ENCODE measurements at places on chromosomes 1 and 21.

DNA sequence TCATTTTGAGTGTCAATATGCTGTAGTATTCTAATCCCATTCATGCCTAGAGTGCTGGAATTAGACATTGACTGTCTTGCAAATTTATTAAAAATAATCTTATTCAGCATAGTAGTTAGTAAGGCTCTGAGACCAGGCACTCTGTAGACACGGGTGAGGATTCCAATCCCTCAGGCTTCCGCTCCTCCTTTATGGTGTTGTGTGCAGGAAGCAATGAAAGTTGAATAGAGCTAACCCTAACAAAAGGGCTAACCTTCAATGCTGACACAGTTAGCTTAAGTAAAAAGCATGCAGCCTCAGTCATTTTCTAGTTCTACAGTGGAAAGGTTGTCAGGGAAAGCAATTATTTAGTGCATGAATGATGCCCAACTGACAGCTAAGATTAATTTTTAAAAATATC lies 199.6 kb upstream of the SGIP1 start:
- DNase-seq = no peak

DNA sequence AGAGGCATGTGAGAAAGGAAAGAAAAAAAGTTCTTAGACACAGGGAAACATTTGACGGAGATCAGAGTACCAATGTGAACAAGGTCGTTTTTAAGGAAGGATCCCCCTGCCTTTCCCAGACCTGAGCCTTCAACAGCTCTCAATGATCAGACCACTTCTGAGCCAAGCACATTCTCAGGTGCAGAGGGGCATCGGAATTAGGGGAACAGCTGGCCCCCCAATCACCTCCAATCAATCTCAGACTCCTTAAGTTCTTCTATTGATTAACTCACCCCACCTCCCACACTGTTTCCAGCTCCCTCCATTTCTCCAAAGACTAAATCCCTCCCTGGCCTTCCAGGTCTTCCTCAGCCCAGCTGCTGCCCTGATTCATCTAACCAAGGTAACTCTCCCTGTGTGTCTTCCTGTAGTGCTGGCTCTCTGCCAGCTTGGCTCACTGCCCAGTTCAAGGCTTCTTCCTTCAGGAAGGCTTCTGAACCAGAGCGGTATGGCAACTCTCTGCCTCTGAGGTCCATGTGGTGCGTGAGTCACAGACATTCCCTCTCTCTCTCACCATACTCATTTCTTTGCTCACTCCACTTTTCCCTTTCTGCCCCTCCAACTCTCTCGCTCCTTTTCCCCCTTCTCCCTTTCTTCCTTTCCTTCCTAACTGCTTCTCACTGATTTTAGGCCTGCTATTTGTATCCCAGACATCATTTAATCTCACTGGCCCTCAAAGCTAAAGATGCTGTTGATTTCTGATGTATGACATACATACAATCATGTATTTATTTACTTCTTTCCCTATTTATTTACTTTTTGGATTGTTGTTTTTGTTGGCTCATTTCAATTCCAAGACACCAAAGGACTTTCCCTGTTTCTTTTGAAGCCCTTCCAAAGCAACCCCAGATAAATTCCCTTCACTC lies 18.1 kb downstream of the CFAP45 start:
- peak; percentile 99 for DNase-seq

GRCh38 chr1:1013922-1014648 lies 788 bp downstream of the ISG15 start:
- DNase-seq = no peak

DNA sequence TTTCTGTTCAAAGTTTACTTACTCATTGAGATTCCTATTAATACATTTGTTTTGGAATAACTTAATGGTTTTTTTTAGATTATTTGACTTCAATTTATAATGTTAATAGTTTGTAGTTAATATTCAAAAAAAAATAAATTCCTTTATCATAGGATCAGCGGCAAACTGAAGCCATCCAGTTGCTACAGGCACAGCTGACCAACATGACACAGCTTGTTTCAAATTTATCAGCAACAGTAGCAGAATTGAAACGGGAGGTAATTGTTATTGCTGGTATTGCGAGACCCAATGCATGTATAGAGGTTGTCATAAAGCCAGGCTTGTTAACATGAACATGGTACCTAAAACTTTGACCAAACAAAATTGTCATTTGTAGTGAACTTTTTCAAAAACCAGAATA lies 59.0 kb upstream of the FASLG start:
- DNase-seq = no peak

DNA sequence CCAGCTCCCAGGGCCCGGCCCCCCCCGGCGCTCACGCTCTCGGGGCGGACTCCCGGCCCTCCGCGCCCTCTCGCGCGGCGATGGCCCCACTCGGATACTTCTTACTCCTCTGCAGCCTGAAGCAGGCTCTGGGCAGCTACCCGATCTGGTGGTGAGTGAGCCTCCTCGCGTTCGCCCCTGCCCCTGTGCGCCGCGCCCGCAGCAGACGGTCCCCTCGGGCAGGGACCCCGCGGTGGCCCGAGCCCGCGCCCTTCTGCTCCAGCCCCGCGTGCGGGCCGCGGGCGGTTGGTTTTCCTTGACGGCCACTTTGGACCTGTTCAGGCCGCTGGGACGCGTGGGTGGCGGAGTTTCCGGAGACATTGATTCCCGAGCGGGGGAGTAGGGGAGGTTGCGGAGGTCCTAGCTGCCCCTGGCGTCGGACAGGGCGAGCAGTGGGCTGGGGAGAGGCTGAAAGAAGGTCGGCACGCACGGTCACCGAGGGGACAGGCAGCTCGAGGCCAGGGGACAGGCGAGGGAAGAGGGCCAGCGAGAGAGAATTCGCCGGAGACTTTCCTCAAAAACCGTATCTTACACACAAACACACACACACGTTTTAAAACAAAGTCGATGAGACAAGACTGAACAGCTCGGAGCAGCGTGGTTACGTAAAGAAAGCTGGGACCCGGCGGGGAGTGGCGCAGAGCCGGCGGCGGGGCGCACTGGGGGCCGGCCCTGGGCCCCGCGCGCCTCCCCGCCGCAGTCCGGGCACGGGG lies 427 bp downstream of the WNT3A start:
- DNase-seq = no peak

- peak; percentile 93 for DNase-seq
These were observed 3.3 kb upstream of the LSM10 start for GRCh38 chr1:36400825-36401601.

DNA sequence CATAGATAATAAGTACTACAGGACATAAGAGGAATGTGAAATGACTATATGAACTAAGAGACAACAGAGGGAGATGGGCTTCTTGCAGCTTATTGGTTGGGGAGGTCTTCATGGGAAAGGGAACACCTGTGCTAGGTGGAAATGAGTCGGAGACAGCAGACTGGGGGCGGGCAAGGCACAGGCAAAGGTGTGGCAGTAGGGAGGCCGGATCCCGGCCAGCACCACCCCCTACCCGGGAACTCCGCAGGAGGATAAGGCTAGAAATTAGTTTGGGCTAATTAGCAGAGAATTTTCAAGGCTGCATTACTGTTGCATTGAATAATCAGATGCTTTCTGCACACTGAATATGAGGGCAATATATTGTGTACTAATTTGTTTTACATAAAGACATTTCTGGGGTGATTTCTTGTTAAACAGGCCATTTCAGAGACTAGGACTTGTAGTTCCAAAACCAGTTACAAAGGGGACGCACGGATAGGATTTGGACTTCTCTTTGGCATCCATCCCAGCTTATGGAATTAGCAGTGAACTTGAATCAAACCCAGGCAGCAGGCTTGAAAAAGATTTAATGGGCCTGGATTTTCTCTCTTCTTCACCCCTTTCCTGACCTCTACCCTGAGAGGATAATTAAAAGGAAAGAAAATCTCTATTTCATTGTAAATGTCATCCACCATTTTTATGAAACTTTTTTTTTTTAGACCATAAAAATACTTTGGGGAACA lies 2.2 kb upstream of the HUNK start:
- no peak for DNase-seq

GRCh38 chr1:42165511-42166210 lies 1.1 kb upstream of the GUCA2A start:
- peak; percentile 88 for DNase-seq

DNA sequence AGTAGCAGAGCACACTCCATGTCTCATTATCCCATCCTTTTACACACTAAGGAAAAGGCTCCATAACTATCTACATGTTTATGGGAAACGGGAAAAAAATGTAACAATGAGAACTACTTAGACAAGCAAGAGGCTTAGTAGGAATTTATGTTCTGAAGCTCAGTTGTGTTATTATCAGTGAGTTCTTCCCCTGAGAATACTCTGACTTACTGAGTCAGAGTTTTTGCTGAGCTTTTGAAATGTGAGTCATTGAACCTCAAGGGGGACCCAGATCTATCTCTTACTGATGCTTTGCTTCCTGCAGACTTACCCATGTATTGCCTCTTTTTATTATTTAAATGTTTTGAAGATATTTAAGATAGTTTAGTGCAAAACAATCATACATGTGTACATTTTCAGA lies 20.1 kb downstream of the CFHR5 start:
- peak; percentile 15 for DNase-seq

Measured in RPMI7951 (cell line).